ENCODE measurements at places on chromosomes 2 and 18.
A peak's percentile ranks its signal among the peaks of the same experiment; 100 is the strongest.

GRCh38 chr18:8668381-8668780 is 37.0 kb upstream of the MTCL1 start:
- DNase-seq, result no peak

DNA sequence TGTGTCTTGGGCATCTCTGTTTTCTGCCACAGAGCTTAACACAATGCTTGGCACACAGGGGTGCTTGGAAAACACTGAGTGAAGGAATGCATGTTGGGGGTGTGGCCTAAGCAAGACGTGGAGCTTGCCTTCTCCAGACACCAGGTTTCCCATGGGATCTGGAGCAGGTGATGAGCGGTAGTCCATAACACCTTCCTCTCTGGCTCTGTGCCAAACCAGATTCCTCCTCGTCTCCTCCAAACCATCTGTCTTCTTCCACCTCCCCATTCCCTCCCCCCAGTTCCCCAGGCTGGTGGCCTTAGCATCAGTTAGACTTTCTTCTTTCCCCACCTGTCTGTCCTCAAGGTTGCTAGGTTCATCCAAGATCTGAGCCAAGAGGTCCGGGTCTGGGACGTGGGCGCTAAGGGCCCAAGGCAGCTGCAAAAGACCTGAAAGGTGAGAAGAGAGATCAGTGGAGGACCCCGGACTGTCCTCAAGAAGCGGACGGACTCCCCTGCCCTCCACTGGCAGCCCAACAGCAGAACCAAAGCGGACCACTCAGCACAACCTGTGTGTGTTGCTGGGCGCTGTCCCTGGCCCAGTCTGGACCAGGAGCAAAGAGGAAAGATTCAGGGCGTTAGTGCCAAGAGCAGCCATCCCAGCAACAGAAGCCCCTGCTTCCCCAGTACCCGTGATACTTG is 1.2 kb upstream of the ITM2C start:
- no peak for DNase-seq

GRCh38 chr2:174120346-174120745 is 128.0 kb downstream of the OLA1 start:
- DNase-seq, result no peak

GRCh38 chr18:30106356-30106755 is 936.2 kb downstream of the DSC3 start:
- DNase-seq, result no peak

GRCh38 chr2:178251151-178251955 is 57.0 kb downstream of the OSBPL6 start:
- no peak for DNase-seq

DNA sequence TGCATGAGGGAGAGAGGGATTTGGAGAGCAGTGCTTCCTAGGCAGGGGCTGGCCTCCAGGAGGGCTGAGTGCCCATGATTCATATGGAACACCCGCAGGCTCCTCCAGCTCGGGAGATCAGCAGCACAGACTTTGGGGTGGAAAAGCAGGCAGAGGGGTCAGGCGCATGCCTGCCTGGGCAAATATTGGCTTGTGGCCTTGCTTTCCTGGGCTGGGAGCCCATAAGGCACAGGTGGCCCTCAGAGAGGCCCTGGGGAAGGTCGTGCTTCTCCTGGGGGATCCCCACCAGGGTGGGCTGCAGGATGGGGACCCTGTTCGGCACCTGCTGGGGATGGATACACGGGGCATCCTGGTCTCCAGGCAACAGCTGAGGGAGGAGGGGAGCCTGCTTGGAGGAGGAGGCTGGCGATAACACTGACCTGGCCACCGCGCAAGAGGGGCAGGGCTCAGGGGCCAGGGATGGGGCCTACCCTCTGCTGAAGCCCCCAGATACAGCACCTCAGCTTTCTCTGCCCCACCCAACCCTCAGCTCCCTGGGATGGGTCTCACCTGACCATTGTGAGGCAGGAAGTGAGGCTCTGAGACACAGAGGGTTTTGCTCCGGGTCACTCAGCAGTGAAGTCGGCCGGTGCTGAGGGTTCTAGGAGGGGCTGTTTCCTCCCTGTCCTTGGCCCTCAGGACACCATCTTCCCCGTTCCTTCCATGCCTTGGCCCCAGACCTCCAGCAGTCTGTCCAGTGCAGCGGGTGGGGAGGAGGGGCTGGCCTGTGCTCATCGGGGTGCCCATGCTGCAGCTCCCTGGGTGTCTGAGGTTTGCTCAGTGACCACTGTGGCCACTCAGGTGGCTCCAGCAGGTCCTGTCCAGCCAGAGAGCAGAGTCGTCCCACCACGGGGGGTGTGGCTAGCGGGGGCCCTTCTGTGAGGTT is 12.0 kb downstream of the AQP12A start:
- DNase-seq, result peak; percentile 19

DNA sequence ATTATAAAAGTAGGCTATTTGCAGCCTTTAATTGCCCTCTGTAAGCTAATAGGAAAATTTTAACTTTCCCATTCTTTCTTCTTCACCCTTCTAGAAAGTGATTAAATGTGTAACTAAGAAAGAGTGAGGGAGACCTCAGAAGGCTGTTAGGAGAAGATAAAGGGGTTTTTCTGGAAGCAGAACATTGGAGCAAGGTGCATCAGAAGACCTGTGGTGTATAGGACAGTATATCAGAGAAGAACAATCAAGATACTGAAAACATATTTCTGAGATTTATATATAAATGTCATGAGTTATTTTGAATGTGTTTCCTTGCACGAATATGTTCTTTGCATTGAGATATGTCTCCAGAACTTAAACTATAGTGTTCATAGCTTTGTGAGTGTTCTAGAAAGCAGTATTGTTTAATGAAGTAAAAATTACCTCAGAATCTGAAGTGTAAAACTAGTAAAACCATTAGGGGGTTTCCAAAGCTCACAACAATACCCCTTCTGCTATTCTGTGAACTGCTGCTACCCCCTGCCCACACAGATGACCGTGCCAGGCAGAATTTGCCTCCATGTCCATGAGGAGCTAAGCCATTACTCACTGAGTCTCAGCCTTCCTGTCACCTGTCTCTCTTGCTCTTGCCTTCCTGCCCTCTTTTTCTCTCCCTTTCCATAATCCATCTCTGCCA is 537.9 kb downstream of the EPHA4 start:
- no peak for DNase-seq

DNA sequence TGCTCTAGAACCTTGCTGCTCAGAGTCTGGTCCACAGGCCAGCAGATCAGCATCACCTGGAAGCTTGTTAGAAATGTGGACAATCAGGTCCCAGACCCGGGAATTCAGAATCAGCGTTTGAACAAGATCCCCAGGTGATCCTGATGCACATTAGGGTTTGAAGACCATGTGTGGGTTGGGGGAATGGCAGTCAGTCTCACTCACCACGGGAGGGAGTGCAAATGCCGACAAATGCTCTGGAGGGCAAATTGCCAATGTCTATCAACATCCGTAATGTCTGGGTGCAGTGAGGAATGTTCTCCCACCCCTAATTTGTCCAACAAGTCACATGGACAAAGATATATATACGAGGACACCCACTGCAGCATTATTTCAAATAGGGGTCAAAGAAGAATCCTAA is 34.5 kb downstream of the INPP5D start:
- DNase-seq, result no peak

DNA sequence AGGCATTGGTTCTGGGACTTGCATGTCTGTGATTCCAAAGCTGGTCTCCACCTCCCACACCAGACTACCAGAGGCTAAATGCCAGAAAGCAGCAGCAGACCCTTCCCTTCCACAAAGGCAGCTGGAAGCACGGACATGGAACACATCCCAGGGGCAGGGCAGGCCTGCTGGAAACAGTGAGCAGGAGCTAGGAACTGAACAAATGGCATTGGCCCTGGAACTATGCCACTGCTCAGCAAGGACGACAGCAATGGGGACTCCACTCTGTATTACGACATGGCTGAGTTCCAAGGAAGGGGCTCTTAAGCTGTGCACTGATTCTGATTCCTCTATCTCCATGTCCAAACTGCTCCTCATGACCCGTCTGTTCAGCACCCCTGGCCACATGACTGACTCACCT is 77.8 kb upstream of the TFCP2L1 start:
- no peak for DNase-seq

DNA sequence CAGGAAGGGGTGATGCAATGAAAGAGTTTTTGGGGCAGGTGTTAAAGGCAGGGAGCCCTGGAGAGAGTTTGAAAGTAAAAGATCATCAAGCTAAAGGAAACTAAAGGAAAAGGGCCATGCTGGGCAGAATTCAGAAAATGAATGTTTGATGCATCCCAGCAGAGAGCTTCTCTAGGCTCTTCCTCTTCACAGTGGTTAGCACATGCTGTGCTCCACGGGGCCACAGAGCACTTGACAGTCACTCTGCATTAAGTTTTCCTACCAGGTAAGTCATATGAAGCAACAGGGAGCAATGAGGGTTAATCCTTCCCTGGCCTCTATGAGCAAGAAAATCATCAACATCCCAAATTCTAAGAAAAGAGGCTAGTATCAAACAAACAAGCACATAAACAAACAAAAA is 895.2 kb downstream of the TRIB2 start:
- DNase-seq, result no peak

DNA sequence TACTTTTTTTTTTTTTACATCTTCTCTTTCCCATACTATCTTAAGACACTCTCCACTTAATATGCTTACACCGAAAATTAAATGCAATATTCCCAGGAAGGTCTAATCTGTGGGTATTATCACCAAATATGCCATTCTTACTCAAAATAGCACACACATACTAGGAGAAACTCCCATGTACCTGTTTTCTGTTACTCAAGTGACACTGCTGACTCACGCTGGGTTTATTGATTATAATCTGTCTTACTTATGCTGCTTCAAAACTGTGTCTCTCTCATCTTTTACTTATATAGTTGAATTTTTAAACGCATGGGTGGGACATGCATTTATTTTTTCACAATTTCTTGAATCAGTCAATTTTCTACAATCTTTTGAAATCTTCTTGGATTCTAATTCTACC is 29.9 kb downstream of the MRPL19 start:
- DNase-seq, result no peak

DNA sequence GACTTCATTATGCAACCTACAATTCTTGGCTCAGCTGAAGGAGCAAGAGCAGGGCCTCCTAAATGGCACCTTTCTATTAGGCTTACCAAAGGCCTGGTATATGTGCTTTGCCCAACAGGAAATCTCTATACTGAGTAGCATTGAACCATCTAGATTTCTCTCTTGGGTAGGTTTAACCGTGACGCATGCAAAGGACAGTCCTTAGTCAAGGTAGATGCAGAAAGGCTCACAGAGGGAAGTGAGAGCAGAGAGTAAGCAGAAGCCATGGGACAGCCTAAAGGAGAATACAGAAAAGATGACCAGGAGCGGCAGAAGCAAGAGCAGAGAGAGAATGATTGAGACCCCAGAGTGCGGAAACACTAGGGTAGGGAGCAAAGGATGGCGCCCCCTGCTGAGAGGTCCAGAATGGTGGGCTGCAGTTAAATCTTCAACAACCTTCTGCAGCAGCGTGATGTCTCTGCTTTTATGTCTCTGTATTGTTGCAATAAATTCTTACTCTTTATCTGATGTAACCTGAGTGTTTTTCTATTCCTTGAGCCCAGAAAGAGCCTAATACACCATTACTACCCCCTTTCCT is 4.7 kb upstream of the OSBPL1A start:
- no peak for DNase-seq

DNA sequence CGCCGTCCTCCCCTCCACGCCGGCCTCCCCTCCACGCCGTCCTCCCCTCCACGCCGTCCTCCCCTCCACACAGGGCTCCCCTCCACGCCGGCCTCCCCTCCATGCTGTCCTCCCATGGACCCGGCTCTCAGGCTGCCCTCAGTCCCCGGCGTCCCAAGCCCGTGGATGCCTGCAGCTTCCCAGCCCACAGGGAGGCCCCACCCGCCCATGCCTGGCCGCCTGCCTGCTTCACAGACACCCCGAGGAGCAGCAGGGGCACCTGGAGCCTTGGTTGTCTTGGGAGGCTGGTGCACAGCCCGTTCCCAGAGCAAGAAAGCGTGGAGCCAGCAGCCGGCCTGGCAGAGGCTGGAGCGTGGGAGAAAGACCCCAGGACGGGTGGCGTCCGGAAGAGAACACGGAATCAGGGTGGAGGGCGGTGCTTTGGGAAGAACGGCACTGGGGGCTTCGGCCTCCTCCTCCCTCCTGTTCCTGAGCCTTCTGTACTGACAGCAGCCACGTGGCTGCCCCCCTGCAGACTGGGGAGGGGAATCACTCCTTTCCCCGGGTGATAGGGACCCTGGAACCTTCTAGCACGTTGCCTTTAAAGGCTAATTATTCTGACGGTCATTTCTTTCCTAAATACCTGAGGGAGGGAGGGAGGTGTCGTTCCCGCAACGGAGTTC is 26.2 kb upstream of the KCNG2 start:
- DNase-seq, result peak; percentile 21

DNA sequence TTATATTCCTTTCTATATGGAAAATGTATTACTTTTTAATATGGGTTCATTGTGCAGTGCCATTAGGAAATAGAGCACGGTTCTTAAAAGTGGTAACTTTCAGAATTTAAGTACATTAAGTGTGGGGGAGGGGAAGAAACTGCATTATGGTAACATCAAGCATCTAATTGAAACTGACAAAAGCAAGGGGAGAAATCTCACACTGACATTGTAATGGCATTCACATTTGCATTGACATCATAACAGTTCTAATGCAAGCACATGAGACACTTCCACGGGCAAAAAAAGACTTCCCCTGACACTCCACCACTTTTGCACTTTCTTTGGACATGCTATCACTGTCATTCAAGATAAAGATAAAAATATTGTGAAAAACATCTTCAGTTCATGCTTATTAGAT is 431.3 kb upstream of the SMIM21 start:
- no peak for DNase-seq

- DNase-seq, result no peak
Measured at GRCh38 chr18:61703508-61703907, 189.3 kb downstream of the RNF152 start.

DNA sequence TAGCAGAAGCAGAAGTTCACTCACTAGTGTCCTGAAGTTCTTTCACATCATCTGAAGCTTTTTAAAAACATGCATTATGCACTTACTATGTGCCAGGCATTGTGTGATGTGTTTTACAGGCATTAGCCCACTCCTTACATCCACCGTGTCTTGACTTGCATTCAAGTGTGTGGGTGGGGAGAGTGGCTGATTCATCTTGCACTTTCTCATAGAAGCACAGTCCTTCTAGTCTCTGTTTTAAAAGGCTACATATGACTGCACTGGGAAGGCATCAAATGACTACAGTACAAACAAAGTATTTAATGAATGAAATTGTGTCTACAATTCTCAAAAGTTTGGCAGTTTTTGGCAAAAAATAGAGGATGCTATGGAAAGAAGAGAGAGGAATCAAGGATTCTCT is 21.6 kb upstream of the DSC3 start:
- no peak for DNase-seq

GRCh38 chr2:71422786-71423185 is 30.6 kb upstream of the DYSF start:
- DNase-seq, result no peak

DNA sequence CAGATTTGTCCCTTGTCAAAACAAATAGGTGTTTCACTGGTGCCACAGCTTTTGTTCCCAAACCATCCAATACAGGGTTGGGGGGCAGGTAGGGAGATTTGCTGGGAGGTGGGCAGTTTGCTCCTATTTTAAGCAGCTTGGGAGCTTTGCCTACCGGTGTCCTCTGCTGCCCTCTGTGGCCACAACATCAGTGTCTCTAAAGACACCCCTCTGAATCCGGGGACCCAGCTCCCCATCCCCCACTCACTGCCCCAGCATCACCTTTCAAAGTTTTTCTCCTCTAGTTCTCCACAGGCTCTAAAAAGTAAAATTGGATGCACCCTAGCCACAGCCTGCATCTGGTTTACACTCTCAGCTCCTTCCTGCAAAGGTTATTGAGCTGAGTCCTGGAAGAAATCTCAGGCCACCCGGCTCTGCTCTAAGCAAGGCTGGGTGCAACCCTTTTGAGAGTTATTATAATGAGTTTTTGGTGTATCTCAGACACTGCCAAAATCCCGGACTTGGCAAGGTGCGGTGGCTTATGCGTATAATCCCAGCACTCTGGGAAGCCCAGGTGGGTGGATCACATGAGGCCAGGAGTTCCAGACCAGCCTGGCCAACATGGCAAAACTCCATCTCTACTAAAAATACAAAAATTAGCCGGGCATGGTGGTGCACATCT is 2.9 kb upstream of the EPAS1 start:
- DNase-seq, result no peak
